Retina (tissue), 1 donor: ENCODE measurements at places on chromosomes 11 and 22.

DNA sequence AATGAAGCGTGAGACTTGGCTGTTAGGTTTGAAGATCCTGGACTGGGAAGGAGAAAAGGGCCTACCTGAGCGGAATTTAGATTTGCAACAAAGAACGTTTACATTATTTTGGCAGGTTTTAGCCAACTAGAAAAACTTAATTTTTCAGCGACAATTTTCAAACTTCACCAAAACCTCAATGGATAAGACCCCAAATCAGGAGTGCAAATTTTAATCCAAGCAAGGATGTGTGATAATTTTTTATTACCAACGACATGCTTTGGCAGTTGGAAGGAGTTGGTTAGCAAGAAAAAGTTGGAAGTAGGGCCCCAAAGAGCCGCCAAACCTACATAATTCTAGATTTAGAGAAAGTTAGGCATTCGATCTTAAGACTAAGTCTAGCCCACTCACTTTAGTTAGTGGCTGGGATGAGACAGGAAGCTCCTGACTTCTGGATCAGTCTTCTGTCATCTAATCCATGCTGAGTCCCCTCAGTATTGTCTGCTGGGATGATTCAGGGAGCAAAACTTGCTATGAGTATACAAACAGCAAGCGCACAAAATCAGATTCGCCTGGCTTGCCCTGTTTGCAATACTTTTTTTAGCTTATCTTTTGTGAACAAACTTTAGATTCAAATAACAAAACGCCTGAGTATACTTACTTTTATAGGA is 787 bp upstream of the RDX start:
- no peak for DNase-seq

- no peak for DNase-seq
These were observed 168.8 kb downstream of the RCN1 start for GRCh38 chr11:32259641-32260081.

- no peak for DNase-seq
These were observed 74.9 kb upstream of the DBX1 start for GRCh38 chr11:20235164-20235563.

- no peak for DNase-seq
These were observed 52.7 kb downstream of the PHF21B start for GRCh38 chr22:44956840-44957767.

GRCh38 chr11:65301491-65302329 is 13.0 kb upstream of the CDC42EP2 start:
- DNase-seq = peak; percentile 77

DNA sequence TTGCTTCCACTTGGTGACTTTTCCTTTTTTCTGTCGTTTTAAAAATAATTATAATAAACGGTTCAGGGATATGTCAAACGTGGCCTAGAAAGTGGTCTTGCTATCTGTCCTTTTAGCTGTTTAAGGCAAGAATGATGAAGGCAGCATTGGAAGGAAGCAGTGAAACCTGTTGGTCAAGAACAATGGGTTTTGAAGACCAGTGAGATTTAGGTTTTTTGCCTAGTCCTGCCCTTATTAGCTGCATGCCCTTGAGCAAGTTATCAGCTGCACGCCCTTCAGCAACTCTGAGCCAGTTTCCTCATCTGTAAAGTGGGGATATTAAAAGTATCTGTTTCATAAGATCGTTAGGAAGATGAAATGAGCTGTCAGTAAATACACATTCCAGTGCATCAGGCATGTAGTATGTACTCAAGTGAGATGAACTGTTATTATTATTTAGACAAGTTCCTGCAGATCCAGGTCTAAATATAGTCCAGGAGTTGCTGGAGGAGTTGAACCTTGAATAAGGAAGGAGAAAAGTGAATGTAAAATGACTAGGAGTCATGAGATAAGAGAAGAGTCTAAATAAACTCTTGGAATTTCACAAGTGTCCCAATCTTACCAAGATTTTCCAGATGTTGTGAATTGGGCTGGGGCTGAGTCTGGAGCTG is 90.8 kb upstream of the HSD17B12 start:
- no peak for DNase-seq

DNA sequence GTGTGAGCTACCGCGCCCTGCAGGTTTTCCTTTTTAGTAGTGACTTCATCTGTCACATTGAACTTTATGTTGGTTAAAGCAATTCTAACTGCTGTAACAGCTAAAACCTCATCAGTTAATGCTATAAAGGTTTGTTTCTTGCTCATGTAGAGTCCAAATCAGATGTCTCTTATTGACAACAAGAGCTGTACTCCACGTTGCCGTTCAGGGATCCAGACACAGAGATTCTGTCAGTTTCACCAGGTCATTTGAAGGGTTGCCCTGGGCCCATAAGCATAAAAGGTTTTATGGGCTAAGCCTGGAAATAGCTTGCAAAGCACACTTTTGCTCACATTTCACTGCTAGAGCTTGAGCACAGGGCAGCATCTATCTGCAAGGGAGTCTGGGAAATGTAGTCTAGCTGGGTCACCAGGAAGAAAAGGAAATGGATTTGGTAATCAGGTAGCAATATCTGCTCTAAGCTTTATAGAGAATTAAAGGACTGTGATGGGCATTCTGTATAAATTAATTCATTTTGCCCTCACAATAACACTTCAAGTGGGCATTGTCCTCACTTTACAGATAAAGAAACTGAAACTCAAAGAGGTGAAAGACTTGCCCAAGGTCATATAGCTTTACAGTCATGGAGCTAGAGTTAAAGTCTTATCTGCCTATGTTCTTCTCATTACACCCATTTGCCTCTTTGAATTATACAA is 25.2 kb upstream of the PTPRJ start:
- no peak for DNase-seq

GRCh38 chr22:35140879-35141745 is 75.2 kb downstream of the ISX start:
- DNase-seq = no peak

DNA sequence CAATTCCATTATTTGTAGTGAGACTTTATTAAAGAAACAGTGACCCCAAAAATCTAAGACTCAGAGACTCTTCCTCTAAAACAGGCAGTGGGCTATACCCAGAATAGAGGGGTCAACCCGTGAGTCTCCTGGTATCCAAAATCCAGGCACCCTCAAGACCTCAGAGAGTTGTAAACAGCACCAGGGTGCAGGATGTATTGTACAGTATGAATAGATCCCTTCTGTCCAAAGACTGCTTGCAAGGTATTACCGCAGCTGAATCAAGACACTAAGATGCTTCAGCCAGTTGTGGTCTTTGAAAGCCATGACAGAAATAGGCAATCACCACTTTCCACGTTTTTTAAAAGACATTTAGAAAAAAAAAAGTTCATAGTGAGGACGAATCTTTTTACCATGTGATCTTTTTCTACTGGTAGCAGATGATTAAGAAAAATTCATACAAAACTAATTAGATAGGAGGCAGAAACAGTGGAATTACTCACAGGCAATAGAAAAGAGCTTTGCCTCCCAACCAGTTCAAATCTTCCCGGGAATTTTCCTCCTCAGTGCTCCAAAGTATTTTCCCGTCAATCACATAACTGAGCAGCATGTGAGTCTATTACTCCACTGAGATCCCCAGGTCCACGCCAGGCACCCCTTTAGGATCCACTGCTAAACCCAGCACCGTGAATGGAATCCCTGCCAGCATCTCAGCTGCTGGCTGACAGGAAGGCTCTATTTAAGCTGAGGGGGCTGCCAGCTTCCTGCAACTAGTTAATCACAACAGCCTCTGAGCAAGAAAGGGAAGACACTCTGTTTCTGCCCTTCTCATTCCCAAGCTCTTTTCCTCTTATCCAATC is 113.1 kb downstream of the ETS1 start:
- DNase-seq = no peak

GRCh38 chr11:2123628-2123960 is 15.6 kb downstream of the IGF2 start:
- no peak for DNase-seq

GRCh38 chr11:113533425-113533698 is 58.2 kb upstream of the DRD2 start:
- no peak for DNase-seq

- no peak for DNase-seq
These were observed 167.9 kb upstream of the UBASH3B start for GRCh38 chr11:122487669-122488068.

GRCh38 chr22:30245181-30245984 is 1.2 kb downstream of the LIF start:
- DNase-seq = no peak

GRCh38 chr11:10793470-10794255 is 15.1 kb downstream of the EIF4G2 start:
- no peak for DNase-seq

GRCh38 chr11:27718346-27718862 is 18.1 kb upstream of the BDNF start:
- no peak for DNase-seq

- no peak for DNase-seq
These were observed 298.8 kb downstream of the SWAP70 start for GRCh38 chr11:9962722-9963121.

DNA sequence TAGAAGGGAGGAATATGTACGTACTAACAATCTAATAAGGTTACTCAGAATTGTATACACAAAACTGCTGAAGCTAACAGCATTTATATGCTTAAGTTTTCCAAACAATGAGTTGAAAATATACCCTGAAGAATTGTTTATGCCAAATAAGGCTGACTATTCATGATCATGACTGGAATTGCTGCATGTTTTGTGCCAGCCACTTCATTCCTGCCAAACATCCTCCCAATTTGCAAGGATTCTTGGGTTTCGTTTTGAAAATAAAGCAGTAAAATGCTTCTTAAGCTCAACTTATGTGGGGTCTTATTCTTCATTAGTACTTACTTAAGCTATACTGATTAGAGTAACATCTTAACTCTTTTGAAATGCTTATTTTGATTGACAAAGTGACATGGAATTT is 149.0 kb downstream of the SPON1 start:
- DNase-seq = no peak

GRCh38 chr11:118640332-118641154 is 33.1 kb downstream of the PHLDB1 start:
- no peak for DNase-seq

- no peak for DNase-seq
These were observed 129.5 kb upstream of the OPCML start for GRCh38 chr11:133661846-133662245.

GRCh38 chr11:110056956-110057355 is 36.2 kb upstream of the ZC3H12C start:
- DNase-seq = no peak

DNA sequence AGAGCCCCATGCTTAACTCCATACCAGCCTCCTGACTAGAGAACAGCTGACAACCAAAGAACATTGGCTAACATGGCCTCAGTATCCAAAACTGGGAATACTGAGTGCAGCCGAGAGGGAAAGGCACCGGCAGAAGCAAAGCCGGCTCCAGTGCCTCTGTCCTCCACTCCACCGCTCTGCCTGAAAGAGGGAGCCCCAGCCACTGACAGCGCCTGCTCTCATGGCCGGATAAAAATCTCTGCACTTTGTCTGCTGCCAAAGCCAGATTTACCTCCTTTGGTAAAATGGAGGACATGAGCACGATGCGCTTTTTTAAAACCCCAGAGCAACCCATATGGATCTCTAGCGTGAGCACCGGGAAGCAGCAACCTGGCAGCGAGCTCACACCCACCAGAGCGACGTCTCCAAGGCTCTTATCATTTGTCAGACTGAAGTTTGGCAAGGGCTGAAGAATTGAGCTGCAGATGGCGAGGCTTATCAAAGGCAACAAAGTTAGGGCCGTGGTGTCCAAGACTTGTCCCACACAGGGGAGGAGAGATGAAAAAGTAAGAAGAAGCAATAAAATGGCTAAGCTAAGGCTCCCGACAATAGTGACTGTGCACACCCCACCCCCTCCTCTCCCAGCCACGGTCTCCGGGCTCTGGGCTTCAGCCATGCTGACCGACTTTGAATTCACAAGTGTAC is 71.4 kb downstream of the EFCAB6 start:
- no peak for DNase-seq

GRCh38 chr11:124946735-124947141 is 7.3 kb upstream of the CCDC15 start:
- no peak for DNase-seq

- peak; percentile 81 for DNase-seq
These were observed 40.0 kb downstream of the TPCN2 start for GRCh38 chr11:69088676-69089146.

DNA sequence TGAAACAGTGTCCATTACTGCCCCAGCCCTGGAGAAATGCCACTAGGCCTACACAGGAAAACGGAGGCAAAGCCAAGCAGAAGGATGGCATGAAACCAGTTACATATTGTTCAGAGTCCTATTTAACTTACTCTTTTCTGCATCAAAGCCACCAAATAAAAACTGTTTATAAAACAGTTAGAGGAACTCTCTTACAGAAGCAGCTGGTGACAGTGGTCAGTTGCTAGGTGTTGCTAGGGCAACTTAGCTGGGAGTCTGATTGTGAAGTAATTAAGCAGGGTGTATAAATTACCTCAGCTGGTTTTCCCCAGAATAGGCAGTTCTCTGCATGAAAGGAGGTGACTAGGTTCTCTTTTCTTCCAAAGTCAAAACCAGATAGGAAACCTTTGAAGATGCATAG is 115.6 kb upstream of the ZBED5 start:
- peak; percentile 48 for DNase-seq

DNA sequence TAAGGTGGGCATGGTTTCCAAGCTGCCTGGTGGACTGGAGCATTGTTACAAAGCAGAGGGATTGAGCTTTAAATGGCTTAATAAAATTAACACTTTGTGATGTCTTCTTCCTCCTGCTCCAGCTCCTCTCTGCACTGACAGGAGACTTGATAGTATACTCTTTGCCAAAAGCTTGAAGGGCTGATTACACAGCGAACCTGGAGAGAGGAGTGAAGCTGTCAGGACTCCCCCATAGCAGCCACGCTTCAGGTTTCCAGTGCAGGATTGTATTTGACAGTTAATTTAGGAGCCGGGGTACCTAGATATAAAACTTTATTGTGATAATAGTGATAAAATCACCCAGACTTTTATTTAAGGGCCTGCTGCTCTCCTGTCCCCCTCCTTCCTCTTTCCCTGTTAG is 50.0 kb downstream of the TRIM44 start:
- no peak for DNase-seq

DNA sequence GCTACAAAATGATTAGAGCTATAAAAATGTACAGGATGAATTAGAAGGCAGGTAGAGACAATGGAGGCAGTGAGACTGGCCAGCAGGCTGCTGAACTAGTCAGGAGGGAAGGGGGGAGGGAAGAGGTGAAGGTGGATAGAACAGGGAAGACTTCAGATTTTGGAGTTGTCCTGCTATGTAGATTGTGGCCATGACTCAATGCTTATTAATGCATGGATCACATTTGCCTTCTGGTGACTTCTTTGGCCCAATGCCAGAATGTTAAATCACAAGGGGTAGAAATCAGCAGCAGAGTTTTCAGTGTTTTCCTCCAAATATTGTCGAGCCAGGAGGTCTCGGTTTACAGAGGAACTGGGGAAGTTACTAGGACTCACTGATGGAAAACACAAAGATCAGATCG is 346.6 kb downstream of the AASDHPPT start:
- no peak for DNase-seq

DNA sequence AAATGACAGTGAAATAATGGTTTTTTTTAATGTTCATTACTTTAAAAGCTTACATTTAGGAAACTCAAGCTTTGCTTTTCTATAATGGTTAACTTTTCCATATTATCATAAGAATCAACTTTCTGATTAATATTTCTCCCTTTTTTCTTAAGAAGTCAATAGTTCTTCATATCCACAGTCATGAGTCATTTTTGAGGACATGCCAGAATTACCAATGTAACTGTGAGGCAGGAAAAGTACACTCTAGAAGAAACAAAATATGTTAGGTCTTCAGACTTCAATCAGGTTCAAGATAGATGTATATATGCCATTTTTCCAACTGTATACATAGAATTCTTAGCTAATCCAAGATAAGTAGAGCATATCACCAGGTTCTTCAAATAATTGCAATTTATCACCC is 10.9 kb downstream of the MS4A6A start:
- DNase-seq = no peak

GRCh38 chr11:86034710-86035109 is 34.2 kb downstream of the PICALM start:
- no peak for DNase-seq
